ENCODE measurements at places on chromosomes 13 and 19. TPM values are rescaled to one million over a fixed set of nuclear protein-coding genes. Genes with fewer than 3 reads are reported as not detected.

GRCh38 chr13:73835138-73835721 lies 299.0 kb downstream of the KLF12 start:
- H3K27me3 ChIP-seq: no peaks in the 10 kb centered on the region
- peaks cover 8% of the 10 kb centered on the region for H3K4me1 ChIP-seq
- no peak overlapping the region for H3K4me3 ChIP-seq
- no peak overlapping the region for H3K27ac ChIP-seq

- no peak overlapping the region for H3K4me3 ChIP-seq
- no peak for DNase-seq
- H3K4me1 ChIP-seq: no peaks in the 10 kb centered on the region
- H3K36me3 ChIP-seq: no peaks in the 10 kb centered on the region
- no peak overlapping the region for H3K27ac ChIP-seq
Measured at GRCh38 chr13:69264362-69265334, 843.0 kb upstream of the ATXN8OS start.

DNA sequence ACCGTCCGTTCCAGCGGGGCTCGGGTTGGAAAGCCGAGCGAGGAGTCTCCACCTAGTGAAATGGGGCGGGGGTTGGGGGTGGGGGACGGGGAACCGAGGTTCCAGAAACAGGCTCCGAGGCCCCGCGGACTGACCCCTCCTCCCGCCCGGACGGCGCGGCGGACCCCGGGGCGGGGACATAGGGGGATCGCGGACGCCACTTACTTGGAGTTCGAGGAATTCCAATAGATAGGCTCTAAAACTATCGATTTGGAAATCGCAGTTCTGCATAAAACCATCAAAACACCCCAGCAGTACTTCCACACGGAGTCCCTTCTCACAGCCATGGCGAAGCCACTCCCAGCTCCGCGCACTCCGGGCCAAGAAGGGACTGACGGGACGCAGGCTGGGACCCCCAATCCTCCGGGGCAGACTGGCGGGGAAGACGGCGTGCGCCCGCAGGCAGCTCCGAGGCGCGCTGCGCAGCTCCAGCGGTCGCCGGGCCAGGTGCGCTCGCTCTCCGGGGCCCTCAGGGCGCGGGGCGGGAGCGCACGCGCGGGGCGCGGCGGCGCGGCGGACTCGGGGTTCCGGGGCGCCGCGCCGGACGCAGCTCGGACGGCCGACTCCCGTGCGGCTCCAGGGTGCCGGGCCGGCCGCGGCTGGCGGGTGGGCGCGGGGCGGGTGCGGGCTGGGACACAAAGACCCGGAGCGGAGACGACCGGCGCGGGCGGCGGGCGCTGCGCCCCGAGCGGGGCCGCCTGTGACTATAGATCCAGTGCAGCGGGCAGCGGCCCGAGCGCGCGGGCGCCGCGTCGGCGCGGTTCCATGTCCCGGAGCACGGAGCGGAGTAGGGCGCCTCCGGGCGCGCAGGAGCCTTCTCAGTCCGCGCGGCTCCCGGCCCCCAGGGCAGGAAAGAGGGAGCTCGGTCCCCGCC lies 567 bp downstream of the EFNB2 start:
- no peak overlapping the region for H3K27ac ChIP-seq
- H3K27me3 ChIP-seq: peaks cover 34% of the 10 kb centered on the region
- peaks cover 3% of the 10 kb centered on the region for H3K36me3 ChIP-seq
- H3K4me1 ChIP-seq: peaks cover 18% of the 10 kb centered on the region
- DNase-seq: peak; percentile 22

DNA sequence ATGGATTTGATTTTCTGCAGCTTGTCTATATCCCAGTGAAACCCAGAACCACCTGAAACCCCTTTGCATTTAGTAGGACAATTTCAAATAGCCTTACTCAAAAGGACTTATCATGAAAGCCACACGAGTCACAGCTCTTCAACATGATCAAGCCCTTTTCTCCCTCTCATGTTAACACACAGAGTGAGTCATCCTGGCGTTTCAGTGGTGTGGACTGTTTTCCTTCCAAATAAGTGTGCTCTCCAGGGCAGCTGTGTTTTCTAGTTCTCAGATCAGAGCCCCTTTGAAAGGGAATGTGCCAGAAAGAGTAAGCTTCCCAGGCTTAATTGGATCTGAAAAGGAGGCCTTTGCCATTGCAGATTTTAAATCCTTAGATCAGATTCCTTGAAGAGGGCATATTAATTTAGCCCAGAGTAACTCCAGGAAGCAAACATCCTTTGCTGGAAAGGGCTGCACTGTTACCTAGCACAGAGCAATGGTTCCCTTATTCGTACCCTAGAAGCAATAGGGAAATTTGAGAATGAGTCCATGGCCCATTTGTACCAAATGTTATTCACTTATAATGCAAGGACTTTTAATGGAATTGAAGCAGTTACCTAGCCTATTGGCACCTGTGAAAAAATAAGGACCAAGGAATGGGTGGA lies 51.3 kb downstream of the ERICH6B start:
- H3K27me3 ChIP-seq: no peaks in the 10 kb centered on the region
- no peak overlapping the region for H3K27ac ChIP-seq
- no peak overlapping the region for H3K4me3 ChIP-seq
- no peaks in the 10 kb centered on the region for H3K36me3 ChIP-seq

GRCh38 chr13:97387485-97387839 lies 46.5 kb upstream of the RAP2A start:
- peaks cover 23% of the 10 kb centered on the region for H3K4me1 ChIP-seq
- H3K4me3 ChIP-seq: no peak overlapping the region
- DNase-seq: no peak
- H3K27ac ChIP-seq: peak overlapping the region; percentile 53
- no peaks in the 10 kb centered on the region for H3K27me3 ChIP-seq
- peaks cover 12% of the 10 kb centered on the region for H3K36me3 ChIP-seq

GRCh38 chr19:6718741-6719539 lies 1.5 kb downstream of the C3 start:
- no peaks in the 10 kb centered on the region for H3K36me3 ChIP-seq
- peaks cover 41% of the 10 kb centered on the region for H3K4me1 ChIP-seq
- peak; percentile 57 for DNase-seq
- peaks cover 7% of the 10 kb centered on the region for H3K27me3 ChIP-seq
- H3K27ac ChIP-seq: no peak overlapping the region
- no peak overlapping the region for H3K4me3 ChIP-seq

Gene LRRC63
- 1.7 TPM for total RNA-seq

Gene ZSCAN4
- total RNA-seq: not detected
